ENCODE measurements at places on chromosomes 6 and 20.

DNA sequence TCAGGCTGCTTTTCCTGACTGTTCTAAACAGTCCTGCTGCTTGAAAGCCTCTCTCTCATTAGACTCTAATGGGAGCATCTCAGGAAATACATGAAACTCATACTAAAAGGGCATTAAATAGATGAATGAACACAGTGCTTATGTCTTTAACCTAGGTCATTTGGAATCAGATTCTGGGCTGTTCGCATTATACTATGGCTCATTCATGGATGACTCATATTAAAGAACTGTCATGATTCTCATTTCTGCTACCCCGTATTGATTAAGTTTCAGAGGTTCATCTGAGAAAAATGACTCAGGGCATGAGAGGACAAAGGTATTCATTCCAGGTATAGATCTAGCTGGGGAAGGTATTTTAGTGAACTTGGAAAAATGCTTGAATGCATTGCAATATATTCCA is 335.5 kb downstream of the GJA1 start:
- no peak for DNase-seq

GRCh38 chr20:6185268-6185667 is 62.4 kb upstream of the FERMT1 start:
- DNase-seq: no peak

DNA sequence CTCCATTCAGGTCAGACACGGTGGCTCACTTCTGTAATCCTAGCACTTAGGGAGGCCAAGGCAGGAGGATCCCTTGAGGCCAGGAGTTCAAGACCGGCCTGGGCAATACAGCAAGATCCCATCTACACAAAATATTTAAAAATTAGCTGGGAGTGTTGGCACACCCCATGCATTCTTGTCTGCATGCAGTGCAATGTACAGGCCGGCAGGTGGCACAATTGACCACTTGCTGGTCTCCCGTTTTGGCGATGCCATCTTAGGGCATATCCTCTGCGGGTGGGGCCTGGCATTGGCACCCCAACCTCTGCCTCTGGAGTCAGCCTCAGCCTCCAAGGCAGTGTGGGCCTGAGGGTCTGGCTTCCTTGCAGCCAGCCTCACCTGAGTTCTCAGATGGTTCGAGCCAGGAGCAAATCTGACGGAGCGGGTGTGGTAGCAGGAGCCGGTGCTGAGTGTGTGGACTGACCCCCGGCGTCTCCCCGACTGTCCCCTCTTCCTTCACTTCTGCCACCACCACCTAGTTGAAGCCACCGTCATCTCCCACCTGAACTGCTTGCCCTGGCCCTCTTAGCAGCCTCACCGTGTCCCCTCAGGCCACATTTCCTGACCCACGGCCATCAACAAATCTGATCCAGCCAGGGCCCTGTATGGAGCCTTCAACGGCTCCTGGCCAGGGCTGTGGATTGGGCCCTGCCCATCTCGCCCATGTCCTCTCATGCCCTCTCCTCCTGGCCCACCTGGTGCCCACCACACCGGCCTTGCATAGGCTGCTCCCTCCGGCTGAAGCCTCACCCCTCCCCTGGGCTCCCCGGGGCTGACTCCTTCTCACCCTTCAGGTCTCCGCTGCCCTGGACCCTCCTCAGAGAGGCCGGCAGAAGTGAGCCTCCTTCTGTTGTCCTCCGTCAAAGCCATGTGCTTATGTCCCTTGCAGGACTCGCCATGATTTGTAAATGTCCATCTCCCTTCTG is 44.0 kb downstream of the EFCAB8 start:
- peak; percentile 68 for DNase-seq

- DNase-seq: no peak
Observed at GRCh38 chr6:4294636-4295035, 159.3 kb upstream of the ECI2 start.

DNA sequence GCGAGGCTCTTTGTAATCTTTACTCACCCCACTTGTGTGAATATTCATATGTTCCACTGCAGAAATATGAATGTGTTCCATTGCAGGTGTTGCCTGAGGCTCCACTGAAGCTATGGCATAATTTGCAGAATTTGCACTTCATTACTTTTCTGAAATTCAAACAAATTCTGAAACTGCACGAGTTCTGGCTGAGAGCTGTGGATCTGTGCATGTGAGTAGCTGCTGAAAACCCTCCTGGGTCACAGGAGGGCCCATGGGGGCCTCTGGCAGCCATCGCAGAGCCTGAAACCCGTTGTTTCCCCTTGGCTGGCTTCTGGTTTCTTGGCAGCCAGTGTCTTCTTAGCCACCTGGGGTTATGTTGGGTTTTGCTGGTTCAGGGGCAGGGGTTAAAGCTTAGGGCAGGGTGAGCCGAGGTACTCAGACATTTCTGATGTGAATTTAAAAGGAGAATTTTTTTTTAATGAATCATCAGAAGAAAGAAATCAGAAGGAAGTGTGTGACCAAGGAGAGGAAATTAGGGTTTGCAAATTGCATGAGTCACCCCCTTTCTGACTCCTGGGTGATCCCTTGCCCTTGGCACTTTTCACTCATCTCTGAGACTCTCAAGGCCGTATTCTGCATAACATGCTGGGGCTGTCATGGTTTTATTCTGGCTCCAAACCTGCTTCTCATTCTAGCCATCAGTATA is 40.6 kb downstream of the TOX2 start:
- DNase-seq: peak; percentile 92

DNA sequence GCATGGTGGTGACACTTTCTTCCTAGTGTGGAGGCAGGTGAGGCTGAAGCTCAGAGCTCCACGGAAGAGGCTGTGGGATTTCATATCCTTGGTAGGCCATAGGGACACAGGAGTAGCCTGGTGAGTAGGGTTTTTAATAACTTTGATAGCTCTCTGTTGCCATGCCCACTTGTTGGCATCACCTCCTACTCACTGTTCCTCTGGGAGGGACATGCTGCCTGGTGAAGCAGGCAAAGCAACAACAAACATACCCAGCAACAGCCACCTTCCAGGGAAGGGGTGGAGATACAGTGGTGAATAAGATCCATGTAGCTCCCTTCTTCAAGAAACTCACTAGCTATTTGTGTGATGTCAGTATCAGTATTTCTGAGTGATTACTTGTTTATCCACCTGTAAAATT is 285.4 kb downstream of the CLIC5 start:
- no peak for DNase-seq

DNA sequence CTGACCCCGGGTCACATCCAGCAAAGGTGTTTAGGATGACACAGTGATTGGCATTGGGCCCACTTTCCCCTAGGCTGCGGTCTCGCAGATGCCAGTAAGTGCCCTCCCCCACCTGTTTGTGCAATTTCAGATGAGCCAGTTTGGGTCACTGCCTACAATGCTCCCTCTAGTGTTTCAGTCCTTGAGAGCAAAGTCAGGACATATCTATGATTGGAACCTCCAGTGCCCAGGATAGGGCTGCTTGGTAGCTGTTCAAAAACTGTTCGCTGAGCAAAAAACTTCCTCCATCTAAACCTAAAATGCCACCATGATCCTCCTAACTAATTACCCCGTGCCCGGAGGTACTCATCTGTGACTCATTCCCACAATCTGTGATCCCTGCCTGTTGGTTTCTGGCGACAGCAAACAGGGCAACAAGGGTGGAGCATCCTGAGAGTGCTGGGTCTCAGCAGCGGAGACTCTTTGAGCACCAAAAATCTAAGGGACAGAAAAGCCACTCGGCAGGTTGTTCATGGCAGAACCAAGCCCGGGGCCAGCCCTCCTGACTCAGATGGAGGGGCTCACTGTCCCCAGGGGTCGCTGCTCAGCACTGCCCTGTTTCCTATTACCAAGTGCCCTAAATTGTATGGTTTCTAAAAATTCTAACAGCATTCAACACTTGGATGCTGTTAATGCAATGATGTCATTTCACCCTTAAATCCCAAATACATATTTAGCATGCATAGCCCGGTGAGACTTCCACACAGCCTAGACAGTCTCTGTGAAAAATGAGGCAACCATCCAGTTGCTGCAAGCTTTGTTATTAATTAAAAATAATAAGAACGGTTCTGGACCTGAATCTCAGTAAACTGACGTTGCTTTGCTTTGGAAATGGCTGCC is 5.0 kb downstream of the VSX1 start:
- DNase-seq: peak; percentile 24

GRCh38 chr6:55082021-55082420 is 92.3 kb upstream of the HCRTR2 start:
- no peak for DNase-seq

- peak; percentile 63 for DNase-seq
Observed at GRCh38 chr6:165697171-165697570, 34.1 kb upstream of the PDE10A start.
